ENCODE measurements at places on chromosomes 7 and 10.

DNA sequence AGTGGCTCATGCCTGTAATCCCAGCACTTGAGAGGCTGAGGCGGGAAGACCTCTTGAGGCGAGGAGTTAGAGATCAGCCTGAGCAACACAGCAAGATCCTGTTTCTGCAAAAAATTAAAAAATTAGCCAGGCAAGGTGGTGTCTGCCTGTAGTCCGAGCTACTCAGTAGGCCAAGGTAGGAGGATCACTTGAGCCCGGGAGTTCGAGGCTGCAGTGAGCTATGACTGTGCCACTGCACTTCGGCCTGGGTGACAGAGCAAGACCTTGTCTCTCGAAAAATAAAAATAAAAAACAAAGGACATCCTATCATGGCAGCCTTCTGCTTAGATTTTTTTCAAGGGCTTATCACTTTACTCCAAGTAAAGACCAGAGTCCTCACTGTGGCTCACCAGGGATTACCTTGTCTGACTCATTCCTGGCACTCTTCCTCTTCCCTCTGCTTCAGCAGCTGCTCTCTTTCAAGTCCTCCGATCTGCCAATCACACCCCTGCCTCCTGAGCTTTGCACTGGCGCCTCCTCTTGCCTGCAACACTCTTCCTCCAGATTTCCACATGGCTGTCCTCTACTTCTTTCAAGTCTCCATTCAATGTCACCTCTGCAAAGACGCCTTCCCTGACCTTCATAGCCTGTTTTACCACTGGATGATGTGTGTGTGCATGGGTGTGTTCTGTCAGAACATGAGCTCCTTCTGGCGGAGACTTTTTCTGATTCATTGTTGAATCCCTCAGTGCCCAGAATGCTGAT lies 7.7 kb downstream of the PRTFDC1 start:
- no peak for DNase-seq

DNA sequence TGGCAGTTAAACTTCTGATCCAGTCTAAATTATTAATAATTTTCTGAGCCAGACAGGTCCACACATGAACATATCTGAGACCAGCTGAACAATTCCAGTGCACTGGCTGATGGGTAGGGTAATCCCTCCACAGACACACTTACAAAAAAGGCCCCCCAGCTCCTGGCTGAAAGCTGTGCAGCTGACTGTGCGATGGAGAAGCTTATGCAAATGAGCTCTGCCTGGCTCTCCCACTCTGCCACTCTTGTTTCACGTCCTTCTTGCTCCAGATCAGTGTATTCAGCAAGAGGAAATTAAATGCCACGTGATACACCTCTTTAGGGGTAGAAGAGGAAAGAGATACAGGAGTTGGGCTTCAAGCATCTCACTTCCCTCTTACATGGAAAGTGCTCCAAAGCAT lies 76.4 kb upstream of the FEZF1 start:
- DNase-seq = no peak

- no peak for DNase-seq
Measured at GRCh38 chr7:44368885-44369284, 43.5 kb upstream of the CAMK2B start.

- DNase-seq = no peak
Measured at GRCh38 chr7:29805886-29806207, 461 bp upstream of the WIPF3 start.

DNA sequence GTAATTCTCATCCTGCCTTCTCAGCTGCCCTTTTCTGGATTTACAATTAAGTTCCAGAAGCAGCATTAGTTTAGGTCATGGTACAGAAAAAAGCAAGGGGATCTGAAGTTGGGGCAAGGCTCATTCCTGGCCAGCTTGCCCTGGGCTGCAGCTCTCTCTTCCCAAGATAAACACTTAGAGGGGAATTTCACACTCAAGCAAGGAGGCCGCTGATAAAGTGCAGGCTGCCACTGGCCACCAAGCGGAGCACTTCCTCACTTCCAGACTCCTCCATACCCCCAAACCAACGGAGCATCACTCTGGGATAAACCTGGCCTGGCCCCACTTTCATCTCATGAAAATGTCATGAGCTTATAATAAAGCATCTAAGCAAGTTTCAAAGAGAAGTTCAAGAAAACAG lies 445.5 kb upstream of the MKI67 start:
- DNase-seq = no peak

DNA sequence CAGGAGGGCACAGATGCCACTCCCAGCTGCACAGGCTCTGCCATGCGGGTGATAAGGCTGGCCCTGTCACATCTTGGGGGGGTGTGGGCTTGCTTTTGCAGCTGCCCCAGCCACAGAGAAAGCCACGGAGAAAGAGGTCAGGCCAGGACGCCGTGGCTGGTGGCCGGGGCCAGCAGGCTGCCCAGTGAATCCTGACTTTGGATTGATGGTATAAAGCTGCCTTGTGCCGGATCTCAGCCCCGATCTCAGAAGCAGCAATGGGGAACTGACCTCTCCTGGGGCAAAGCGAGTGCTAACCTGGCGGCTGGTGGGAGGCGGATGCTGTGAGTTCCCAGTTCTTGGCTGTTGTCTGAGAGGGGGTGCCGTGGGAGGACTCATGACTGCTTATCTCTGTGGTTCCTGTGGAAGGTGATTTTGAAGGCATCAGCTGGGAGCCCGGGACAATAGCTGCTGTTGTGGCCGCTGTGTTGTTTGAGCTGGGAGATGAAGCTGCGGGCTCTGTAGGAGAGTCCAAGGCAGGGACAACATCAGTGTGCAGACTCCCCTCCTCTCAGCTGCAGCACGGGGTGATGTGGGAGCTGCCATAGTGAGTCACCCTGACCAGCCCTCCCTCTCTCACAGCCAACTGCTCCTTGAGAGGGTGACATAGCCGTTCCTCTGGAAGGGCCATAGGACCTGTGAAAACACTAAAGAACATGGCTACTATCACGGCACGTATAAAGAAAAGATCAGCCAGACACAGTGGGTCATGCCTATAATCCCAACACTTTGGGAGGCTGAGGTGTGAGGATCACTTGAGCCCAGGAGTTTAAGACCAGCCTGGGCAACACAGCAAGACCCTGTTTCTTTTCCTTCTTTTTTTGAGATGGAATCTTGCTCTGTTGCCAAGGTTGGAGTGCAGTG lies 17.0 kb downstream of the IL15RA start:
- DNase-seq = no peak

- no peak for DNase-seq
Measured at GRCh38 chr10:96578633-96579032, 8.2 kb downstream of the TM9SF3 start.

DNA sequence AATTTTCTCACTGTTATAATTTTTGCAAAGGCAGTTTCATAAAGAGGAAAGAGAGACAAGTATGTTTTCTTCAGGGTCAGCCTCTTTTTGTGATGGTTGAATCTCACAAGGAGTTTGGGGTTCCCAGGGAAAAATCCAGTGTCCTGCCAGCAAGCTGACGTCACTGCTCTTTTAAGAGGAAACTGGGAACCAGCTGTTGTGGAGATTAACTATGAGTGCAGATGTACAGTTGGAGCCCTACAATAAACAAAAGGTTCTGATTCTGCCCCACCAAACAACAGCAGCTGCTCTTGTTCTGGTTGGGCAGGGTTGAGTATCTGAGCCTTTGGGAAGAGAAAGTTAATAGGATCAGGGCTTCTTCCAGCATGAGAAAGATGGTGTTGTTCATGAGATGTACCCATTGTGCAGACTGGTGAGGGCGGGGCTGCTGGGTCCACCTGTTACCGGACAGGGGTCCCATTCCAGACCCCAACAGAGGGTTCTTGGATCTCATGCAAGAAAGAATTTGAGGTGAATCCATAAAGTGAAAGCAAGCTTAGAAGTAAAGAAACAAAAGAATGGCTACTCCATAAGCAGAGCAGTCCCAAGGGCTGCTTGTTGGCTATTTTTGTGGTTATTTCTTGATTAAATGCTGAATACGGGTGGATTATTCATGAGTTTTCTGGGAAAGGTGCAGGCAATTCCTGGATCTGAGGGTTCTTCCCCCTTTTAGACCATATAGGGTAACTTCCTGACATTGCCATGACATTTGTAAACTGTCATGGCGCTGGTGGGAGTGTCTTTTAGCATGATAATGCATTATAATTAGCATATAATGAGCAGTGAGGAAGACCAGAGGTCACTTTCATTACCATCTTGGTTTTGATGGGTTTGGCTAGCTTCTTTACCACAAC lies 12.5 kb downstream of the PRF1 start:
- no peak for DNase-seq

DNA sequence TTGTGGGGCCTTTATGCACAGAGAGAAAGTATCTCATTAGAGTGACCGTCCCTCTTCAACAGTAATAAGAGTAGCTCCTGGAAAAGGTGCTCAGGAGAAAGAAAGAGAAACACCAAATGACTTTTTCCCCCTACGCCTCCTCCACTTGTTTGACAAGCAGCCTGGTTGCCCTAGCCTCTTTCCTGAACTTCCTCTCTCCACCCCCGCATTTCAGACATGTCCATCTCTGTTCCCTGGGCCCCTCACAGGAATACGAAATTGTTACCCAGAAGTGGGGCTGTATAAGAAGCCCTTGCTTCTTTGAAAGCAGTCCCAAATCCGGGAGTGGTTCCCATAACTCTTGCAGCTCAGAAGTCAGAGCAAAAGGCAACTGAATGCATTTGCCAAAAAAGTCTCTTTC lies 119.6 kb upstream of the ADO start:
- DNase-seq = no peak

- DNase-seq = no peak
Measured at GRCh38 chr10:104321226-104321625, 17.0 kb downstream of the ITPRIP start.

DNA sequence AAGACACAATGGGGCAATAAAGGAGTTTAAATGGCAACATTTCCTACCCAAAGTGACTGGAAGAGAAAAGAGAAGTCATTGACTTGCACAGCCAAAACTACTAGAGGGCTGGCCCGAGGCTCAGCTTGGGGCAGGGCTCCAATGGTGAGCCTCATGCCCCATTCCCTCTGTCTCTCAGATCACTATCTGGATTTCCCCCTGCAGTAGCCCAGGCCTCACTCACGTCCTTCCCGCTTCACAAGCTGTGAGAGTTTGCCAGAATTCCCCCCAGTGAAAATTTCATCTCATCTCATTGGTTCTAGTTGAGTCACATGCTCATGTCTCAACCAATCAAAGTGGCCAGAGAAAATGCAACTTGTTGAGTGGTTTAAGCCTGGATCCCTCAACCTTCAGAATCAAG lies 181.3 kb downstream of the WDR11 start:
- no peak for DNase-seq

GRCh38 chr10:84538036-84538435 lies 209.6 kb downstream of the CCSER2 start:
- DNase-seq = no peak

DNA sequence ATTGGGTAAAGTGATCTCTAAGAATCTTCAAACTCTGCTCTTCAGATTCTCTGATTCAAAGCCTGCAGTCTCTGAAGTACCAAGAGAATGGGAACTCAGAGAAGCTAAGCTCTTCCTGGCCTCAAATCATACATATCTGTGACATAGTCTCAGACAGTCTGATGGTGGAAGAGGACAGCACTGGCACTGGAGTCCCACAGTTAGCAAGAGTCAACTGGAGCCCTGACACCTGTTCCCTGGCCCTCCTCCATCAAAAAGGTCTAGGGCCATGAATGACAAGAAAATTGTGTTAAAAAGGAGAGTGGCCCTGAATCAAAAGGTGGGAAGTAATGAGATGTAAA lies 37.7 kb downstream of the PRSS2 start:
- no peak for DNase-seq

- no peak for DNase-seq
Measured at GRCh38 chr10:131964298-131964697, 17.4 kb downstream of the BNIP3 start.

GRCh38 chr7:77661816-77662215 lies 34.4 kb upstream of the RSBN1L start:
- peak; percentile 90 for DNase-seq

GRCh38 chr10:132375116-132375794 lies 21.7 kb upstream of the PWWP2B start:
- no peak for DNase-seq

GRCh38 chr10:1133495-1134045 lies 77.4 kb downstream of the WDR37 start:
- DNase-seq = no peak

DNA sequence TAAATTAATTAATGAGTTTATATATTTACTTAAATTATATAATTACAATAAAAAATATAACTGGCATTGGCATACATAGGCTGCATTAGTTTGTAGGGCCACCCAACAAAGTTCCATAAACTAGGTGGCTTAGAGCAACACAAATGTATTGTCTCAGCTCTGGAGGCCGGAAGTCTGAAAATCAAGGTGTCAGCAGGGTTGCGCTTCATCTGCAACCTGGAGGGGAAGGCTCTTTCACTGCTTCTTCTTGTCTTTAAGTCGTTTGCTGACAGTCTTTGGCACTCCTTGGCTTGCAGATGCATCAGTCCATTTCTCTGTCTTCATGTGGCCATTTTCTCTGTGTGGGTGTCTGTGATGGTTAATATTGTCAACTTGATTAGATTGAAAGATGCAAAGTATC lies 6.1 kb upstream of the BLVRA start:
- no peak for DNase-seq

DNA sequence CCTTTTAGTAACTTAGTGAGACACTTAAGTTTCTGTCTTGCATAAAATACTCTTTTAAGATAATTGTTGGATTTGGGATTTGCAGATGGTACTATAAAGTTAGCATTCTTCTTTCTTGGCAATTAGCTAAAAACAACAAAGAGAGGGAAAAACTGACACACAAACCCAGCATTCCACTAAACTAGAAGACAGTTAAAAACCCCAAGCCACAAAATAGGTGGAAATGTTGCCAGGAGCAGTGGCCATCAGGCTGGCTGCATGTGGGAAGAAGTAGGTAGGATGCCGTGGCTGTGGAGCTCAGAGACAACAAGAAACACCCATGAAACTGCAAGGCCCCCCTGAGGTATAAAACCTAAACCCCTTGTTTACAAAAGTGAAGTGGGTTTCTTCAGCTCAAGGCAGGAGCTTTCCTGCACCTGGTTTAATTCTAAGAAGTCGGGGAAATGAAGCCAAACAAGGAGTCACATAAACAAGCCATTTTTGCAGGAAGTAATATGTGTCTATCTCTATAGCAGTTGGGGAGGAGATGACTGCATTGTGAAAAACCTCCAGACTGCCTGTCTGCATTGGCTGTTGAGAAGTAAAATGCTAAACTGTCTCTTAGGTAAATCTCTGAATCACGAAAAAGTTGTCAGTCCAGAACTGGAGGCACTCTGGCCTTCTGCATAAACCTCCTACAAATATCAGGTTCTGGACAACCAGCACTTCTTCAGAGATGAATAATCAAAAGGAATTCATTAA lies 9.5 kb downstream of the RAB18 start:
- DNase-seq = no peak

GRCh38 chr10:6221971-6222751 lies 19.4 kb downstream of the PFKFB3 start:
- no peak for DNase-seq

DNA sequence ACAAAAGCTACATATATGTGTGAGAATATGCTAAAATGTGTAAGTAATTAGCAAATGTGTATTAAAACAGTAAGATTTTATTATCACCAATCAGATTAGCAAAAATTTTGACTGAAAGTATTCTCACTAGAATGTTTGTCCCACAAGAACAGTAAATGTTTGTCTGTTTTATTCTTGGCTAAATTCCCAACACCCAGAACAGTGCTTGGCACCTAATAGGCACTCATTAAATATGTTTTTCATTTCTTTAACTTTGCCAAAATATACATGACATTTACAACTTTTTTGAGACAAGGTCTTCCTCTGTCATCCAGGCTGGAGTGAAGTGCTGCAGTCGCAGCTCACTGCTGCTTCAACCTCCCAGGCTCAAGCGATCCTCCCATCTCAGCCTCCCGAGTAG lies 143.6 kb downstream of the EBF3 start:
- DNase-seq = no peak

- DNase-seq = no peak
Measured at GRCh38 chr10:124865676-124866075, 64.1 kb downstream of the ABRAXAS2 start.

Measured in AML-193 (cell line).